ENCODE measurements at places on chromosomes 2 and 18. TPM values are rescaled to one million over a fixed set of nuclear protein-coding genes. Genes with fewer than 3 reads are reported as not detected.

The CHAC2 gene
- total RNA-seq = 3.6 TPM

The PROKR1 gene
- total RNA-seq = not detected

The ITGB6 gene
- total RNA-seq = 109 TPM

The IL36G gene
- not detected for total RNA-seq

The RBKS gene
- 1.9 TPM for total RNA-seq

The CLEC4F gene
- total RNA-seq = 1.2 TPM

The SCN7A gene
- total RNA-seq = 97.1 TPM

The TOGARAM2 gene
- 0.72 TPM for total RNA-seq

The EVX2 gene
- not detected for total RNA-seq

The AQP12A gene
- not detected for total RNA-seq
